ENCODE measurements at places on chromosomes 3 and 15.

DNA sequence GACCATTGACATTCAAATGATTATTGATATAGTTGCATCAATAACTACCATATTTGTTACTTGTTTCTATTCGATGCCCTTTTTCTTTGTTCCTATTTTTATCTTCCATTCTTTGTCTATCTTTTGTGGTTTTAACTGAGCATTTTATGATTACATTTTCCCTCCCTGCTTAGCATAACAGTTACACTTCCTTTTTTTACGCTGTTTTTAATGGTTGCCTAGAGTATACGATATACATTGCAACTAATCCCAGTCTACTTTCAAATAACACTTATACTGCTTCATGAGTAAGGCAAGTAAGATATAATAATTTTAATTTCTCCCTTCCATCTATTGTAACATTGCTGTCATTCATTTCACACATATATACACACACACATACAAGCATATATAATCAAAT is 26.3 kb downstream of the COL6A6 start:
- no peak for DNase-seq

DNA sequence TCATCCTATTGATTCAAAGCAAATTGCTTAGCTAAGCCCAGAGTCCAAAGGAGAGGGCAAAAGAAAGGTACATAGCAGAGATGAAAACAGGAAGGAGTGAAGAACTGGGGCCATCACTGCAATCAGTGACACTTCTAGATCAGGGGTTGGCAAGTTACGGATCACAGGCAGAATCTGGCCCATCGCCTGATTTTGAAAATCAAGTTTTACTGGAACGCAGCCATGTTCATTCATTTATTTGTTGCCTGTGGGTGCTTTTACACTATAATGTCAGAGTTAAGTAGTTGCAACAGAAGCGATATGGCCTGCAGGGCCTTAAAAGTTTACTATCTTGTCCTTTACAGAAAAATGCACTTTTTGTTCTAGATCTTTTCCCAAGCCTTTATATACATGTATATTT is 271.7 kb upstream of the TOPAZ1 start:
- no peak for DNase-seq

GRCh38 chr3:152284906-152285305 is 16.2 kb downstream of the MBNL1 start:
- no peak for DNase-seq

DNA sequence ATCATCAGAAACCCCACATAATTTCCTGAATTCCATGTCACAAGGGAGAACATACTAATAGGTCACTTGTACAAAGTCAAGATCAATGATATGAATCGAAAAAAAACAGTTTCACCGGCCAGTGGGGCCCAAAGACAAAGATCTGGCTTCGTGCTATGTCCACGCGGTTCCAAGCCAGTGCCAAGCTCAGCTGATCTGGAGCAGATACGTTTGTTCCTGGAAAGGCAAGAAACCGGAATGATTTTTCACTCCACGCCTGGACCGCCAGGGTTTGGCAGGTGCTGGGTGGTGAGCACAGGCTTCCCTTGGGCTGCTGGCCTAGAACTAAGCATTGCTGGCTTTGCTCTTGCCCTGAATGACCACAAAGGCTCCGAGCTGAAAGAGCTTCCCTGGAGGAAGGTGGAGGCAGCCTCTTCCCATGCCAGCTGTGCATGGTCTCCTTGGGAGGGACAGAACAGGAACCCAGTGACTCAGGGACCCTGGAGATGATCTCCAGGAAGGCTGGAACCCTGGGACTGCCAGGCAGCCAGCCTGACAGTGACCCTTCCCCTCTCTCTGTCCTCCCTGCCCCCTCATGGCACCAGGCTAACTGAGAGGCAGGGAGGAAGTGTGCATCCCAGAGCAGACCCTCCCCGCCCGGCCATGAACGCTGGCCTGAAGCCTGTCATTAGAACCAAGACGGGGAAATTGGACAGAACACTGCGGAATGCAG is 40.9 kb downstream of the TRPM1 start:
- no peak for DNase-seq

- no peak for DNase-seq
Measured at GRCh38 chr3:123751433-123751832, 132.7 kb downstream of the MYLK start.

DNA sequence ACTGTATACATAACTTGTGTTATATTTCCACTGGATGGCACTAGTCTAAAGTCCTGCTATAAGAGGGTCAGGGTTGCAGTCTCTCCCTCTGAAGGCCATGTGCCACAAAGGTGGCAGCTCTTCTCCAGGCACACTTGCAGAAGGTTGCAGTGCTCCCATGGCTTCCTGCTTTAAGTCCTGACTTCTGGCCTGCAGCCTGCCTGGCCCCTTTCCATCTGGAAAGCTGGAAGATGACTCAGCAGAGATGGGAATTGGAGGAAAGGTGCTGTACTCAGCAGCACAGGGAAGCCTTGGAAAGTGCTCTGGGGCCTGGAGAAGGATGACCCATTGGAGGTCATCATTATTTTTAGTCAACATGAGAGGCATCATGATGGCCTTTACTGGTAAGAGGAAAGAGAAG is 40.9 kb upstream of the MRPL3 start:
- no peak for DNase-seq

DNA sequence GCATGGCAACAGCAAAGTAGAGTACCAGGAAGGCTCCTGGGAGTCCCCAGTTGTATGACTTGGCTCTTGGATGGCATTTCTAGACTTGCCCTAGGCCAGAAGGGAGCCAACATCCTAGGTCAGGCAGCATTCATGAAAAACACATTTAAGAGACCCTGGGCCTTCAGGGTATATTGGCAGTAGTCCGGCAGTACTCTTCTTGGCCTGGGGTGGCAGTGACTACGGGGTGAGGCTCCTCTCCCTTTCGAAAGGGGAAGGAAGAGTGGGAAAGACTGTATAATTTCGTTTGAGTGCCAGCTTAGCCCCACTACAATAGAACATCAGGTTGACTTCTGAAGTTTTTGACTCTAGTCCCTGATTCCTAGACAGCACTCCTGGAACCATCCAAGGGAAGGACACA is 136.4 kb downstream of the ZIC4 start:
- DNase-seq, result no peak

GRCh38 chr15:59301527-59301926 is 71.1 kb downstream of the MYO1E start:
- no peak for DNase-seq

GRCh38 chr15:48533982-48534381 is 111.5 kb downstream of the FBN1 start:
- DNase-seq, result no peak

- no peak for DNase-seq
Measured at GRCh38 chr3:143586576-143586975, 261.7 kb downstream of the SLC9A9 start.

DNA sequence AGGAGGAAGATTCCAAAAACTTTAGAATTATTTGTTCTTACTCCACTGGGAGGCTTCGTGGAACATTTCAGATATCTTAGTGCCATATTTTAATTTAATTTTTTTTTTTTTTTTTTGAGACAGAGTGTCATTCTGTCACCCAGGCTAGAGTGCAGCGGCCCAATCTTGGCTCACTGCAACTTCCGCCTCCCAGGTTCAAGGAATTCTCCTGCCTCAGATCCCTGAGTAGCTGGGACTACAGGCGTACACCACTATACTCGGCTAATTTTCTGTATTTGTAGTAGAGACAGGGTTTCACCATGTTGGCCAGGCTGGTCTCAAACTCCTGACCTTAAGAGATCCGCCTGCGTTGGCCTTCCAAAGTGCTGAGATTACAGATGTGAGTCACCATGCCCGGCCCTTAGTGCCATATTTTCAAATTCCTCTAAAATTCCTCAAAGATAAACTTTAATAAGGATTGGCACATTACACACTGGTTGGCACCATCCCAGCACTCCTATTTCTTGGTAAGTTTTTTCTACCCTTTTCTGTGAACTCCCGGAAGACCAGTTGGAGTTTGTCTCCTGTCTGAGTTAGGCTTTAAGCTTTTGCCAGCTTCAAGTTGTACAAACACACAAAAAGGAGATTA is 693.7 kb downstream of the MCTP2 start:
- no peak for DNase-seq

GRCh38 chr15:62818691-62819090 is 223.9 kb upstream of the TPM1 start:
- DNase-seq, result no peak

DNA sequence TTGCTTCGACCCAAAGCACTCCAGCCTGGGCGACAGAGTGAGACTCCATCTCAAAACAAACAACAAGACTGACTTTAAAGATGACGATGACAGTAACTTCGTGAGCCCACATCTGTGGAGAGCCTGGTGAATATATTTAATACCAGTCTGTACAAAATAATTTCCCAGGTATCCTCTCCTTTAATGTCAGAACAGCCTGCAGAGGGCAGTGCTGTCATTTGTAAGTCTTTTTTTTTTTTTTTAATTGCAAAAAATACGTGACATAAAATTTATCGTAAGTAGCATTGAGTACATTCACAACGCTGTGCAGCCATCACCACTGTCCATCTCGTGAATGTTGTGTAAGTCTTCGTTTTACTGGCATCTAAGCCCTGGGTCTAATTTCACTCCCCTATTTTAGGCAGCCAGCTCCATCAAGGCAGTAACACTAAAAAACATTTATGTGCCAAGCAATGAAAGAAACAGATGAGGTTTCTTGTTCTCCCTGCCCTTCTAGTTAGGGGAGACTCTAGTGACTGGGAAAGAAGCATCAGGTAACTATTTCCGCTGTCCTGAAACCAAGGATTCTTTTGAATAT is 1.4 kb downstream of the HTD2 start:
- no peak for DNase-seq
